Heart right ventricle (tissue), 16 donors: ENCODE measurements at places on chromosomes 11 and 22. TPM values are rescaled to one million over a fixed set of nuclear protein-coding genes. Genes with fewer than 3 reads are reported as not detected.
A peak's percentile ranks its signal among the peaks of the same experiment; 100 is the strongest.

KCNE3 gene
- 1.8 TPM for total RNA-seq

DUSP8 gene
- 27.7 TPM for total RNA-seq

UBQLN3 gene
- not detected for total RNA-seq

DNA sequence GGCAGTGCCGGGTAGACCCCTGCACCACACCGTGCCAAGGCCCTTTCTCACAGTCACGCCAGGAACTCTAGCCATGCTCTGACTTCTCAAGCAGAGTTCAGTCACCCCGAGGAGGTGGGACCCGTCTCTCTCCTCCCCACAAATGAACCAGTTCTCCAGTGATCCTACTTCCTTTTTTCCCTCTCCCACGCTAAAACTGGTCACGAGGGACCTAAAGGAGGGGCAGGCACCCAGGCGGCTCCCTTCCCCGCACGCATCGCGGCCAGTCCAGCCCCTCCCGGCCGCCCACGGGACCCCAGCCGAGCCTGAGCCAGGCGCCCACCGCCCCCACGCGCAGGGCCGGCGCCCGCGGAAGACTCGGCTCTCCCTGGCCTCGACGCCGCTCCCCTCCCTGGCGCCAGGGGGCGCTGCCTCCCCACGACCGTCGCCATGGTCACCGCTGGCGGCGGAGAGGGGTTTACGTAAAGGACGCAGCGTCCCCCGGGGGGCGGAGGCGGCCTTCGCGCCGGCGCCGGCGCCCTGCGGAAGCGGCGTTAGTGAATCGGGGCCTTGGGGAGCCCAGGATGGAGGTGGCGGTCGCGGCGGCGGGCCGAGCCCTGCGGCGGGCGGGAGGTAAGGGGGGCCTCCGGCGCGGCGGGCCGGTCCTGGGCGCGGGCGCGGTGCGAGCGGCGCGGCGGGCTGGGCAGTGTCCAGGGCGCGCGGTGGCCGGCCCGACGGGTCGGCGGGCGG is at the start of gene DAGLA:
DAGLA (plus strand) TSS at position 499 of the 729 bp plus-strand sequence. CDS start 39,765 bp downstream, outside the sequence.
- H3K4me3 ChIP-seq = peak within 1 kb of the TSS; percentile 57
- peak; percentile 54 for DNase-seq
- no peaks in the 10 kb centered on the region for H3K27me3 ChIP-seq
- H3K36me3 ChIP-seq = no peaks in the 10 kb centered on the region
- peaks cover 44% of the 10 kb centered on the region for H3K4me1 ChIP-seq

GRCh38 chr11:23425381-23425780 is 565.1 kb upstream of the CCDC179 start:
- H3K36me3 ChIP-seq = no peaks in the 10 kb centered on the region
- H3K4me1 ChIP-seq = no peaks in the 10 kb centered on the region
- H3K4me3 ChIP-seq = no peak overlapping the region
- H3K27me3 ChIP-seq = no peaks in the 10 kb centered on the region
- H3K27ac ChIP-seq = no peak overlapping the region
- no peak for DNase-seq

DNA sequence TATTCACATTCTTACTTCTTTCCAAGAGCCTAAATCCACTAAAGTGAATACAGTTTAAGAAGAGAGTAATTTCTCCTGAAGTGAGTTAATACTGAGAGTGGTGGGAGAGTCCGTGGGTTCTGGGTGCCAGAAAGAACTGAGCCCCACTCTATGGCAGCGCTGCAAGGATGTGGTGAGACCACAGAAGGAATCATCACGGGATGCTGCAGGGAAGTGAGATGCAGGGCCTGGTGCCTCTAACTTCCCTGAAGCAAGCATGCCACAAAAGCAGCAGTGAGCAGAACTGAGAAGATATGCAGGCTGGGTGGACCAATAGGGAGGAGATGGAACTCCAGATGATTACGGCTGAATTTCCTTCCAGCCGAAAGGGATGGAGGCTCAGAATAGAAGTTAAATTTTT is 5.0 kb upstream of the MMP12 start:
- no peak for DNase-seq
- no peaks in the 10 kb centered on the region for H3K4me1 ChIP-seq
- no peak overlapping the region for H3K27ac ChIP-seq
- no peaks in the 10 kb centered on the region for H3K36me3 ChIP-seq
- no peak overlapping the region for H3K4me3 ChIP-seq

GRCh38 chr22:25908212-25908611 is 166.2 kb downstream of the MYO18B start:
- no peak for DNase-seq
- no peak overlapping the region for H3K4me3 ChIP-seq
- no peaks in the 10 kb centered on the region for H3K4me1 ChIP-seq
- no peaks in the 10 kb centered on the region for H3K36me3 ChIP-seq

DNA sequence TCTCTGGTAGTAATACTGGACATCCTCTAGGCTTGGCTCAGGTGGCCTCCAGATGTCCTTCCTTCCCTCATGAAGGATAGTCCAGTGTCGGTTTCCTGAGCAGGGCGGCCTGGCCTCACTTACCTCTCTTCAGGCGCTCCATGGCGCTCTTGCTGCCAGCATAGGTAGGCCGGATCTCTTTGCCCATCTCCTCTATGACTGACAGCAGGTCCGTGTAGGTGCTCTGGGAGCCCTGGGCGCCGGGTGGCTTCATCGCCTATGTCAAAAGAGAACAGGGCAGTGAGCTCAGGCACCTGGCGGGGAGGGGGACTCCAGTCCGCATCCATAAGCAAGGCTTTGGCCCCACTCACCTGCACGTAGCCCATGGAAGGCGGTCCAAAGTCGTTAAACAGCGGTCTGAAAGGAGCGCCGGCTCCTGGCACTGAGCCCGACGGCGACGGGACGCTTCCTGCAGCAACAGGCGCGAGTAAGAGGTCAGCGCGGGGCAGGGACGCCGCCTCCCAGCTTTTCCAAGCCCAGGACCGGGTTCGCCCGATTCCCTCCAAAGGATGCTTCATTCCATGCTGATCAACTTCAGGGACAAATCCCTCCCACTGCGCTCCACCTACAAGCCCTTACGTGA is 609 bp downstream of the CDK2AP2 start:
- H3K4me3 ChIP-seq = peak overlapping the region; percentile 97
- H3K27me3 ChIP-seq = no peaks in the 10 kb centered on the region
- H3K4me1 ChIP-seq = peaks cover 27% of the 10 kb centered on the region
- H3K36me3 ChIP-seq = peaks cover 4% of the 10 kb centered on the region

DNA sequence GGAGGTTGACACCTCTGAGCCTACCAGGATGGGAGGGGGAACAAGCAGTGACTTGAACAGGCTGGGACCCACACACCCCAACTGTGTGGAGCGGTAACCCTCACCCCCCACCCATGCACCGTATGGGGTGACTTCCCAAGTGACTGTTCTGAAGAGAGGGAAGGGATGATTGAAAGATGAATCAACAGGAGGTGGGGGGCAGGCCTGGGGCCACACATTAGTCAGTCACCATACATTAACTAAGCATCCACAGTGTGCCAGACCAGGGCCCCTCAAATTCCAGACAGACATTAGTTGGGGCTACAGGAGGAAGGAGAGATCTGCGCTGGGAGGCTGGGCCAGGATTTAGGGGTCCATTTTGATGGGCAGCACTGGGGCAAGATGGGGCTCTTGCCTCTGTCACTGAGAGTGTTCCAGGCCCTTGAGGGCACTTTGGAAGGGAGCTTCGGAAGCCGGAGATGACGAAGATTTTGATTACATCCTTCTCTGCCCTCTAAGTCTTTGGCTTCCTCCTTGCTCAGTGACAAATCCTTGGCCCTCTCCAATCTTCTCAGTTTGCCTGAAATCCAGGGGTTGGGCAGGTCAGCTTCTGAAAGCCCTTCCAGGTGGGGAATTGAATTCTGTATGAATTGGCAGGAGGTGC is 966 bp downstream of the SMTN start:
- peaks cover 12% of the 10 kb centered on the region for H3K36me3 ChIP-seq
- peaks cover 58% of the 10 kb centered on the region for H3K4me1 ChIP-seq
- DNase-seq = no peak
- no peaks in the 10 kb centered on the region for H3K27me3 ChIP-seq
- H3K27ac ChIP-seq = peak overlapping the region; percentile 92

GRCh38 chr11:84923489-84923888 is 703.7 kb downstream of the DLG2 start:
- H3K27me3 ChIP-seq = no peaks in the 10 kb centered on the region
- no peak overlapping the region for H3K4me3 ChIP-seq
- H3K27ac ChIP-seq = no peak overlapping the region
- peaks cover 10% of the 10 kb centered on the region for H3K4me1 ChIP-seq

- no peak overlapping the region for H3K27ac ChIP-seq
- no peak for DNase-seq
- H3K36me3 ChIP-seq = no peaks in the 10 kb centered on the region
- H3K4me3 ChIP-seq = no peak overlapping the region
- no peaks in the 10 kb centered on the region for H3K4me1 ChIP-seq
Measured at GRCh38 chr11:89667001-89667400, 43.1 kb upstream of the TRIM77 start.

GRCh38 chr11:75809991-75810390 is 5.0 kb upstream of the UVRAG start:
- no peak overlapping the region for H3K4me3 ChIP-seq
- no peaks in the 10 kb centered on the region for H3K27me3 ChIP-seq
- no peaks in the 10 kb centered on the region for H3K4me1 ChIP-seq

DNA sequence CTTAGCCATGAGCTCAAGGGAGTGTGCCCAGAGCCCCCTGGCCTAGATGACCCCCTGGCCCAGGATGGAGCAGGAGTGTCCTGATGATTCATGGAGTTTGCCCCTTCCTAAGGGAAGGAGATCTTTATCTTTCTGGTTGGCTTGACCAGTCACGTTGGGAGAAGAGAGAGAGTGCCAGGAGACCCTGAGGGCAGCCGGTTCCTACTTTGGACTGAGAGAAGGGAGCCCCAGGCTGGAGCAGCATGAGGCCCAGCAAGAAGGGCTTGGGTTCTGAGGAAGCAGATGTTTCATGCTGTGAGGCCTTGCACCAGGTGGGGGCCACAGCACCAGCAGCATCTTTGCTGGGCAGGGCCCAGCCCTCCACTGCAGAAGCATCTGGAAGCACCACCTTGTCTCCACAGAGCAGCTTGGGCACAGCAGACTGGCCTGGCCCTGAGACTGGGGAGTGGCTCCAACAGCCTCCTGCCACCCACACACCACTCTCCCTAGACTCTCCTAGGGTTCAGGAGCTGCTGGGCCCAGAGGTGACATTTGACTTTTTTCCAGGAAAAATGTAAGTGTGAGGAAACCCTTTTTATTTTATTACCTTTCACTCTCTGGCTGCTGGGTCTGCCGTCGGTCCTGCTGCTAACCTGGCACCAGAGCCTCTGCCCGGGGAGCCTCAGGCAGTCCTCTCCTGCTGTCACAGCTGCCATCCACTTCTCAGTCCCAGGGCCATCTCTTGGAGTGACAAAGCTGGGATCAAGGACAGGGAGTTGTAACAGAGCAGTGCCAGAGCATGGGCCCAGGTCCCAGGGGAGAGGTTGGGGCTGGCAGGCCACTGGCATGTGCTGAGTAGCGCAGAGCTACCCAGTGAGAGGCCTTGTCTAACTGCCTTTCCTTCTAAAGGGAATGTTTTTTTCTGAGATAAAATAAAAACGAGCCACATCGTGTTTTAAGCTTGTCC is 14.3 kb downstream of the ADORA2A start:
- H3K4me3 ChIP-seq = no peak overlapping the region
- H3K27ac ChIP-seq = no peak overlapping the region
- H3K36me3 ChIP-seq = peaks cover 37% of the 10 kb centered on the region
- peaks cover 75% of the 10 kb centered on the region for H3K4me1 ChIP-seq
- H3K27me3 ChIP-seq = no peaks in the 10 kb centered on the region

- H3K27me3 ChIP-seq = no peaks in the 10 kb centered on the region
- no peaks in the 10 kb centered on the region for H3K36me3 ChIP-seq
- H3K4me1 ChIP-seq = peaks cover 11% of the 10 kb centered on the region
Measured at GRCh38 chr11:66856496-66857233, at the start of gene LRFN4. Gene LRFN4, plus strand, starts transcription at chr11:66857064. Its CDS starts 681 bp downstream, at chr11:66857745.
